ENCODE measurements at places on chromosomes 7 and 10.

- DNase-seq, result no peak
Measured at GRCh38 chr10:106557951-106558733, 606.4 kb downstream of the SORCS1 start.

DNA sequence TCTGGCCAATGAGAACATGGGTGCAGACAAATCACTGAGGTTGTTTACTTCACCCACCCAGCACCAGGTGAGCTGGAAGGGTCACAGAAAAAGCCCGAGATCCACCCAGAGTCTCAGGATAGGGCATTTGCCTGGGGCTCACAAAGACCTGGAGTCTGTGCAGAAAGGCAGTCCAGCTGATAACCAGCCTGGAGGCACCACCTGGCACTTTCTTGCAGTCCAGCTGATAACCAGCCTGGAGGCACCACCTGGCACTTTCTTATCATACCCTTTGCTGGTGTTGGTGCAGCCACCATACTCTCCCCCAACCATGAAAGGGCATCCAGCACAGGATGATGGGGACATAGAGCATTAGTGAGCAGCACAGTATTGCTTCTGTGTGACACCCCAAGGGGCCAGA is 104.1 kb downstream of the PPP1R3C start:
- DNase-seq, result no peak

GRCh38 chr10:100696477-100696901 is 48.9 kb upstream of the PAX2 start:
- DNase-seq, result no peak

- DNase-seq, result no peak
Measured at GRCh38 chr7:137976696-137977095, 25.2 kb downstream of the CREB3L2 start.

DNA sequence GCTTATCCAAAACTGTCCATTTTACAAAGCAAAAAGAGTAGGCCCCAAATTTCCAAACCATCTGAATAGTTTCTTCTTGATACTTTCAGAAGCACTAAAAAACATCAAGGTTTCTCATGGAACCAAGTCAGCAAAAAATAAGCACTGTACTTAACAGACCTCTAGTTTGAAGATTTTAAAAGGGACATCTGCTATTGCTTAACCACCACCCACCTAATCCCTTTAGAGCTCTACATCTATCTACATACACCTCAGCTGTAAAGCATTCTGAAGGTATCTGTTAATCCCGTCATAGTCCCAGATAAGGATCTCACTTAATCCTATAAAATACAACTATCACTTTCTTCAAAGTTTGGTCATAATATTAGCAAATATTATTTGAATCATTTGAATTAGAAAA is 72.3 kb downstream of the HIBADH start:
- DNase-seq, result no peak

- DNase-seq, result no peak
Measured at GRCh38 chr10:72038458-72039001, 49.8 kb downstream of the SPOCK2 start.

DNA sequence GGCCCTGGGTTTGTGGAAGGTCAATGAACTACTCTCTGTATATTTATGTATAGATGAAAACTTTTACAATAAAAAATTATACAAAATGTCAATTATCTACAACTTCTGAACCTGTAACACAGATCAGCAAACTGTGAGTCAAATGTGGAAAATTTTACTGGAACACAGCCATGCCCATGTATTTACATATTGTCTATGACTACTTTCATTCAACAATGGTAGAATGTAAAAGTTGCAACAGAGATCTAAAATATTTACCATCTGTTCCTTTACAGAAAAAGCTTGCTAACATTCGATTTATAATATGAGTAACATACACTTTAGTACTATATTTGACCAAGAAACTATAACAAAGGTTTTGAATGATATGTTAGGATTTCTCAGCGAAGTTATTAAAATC is 481.6 kb downstream of the PARD3 start:
- DNase-seq, result no peak

- peak; percentile 59 for DNase-seq
Measured at GRCh38 chr10:99612167-99612831, 7.9 kb downstream of the SLC25A28 start.

DNA sequence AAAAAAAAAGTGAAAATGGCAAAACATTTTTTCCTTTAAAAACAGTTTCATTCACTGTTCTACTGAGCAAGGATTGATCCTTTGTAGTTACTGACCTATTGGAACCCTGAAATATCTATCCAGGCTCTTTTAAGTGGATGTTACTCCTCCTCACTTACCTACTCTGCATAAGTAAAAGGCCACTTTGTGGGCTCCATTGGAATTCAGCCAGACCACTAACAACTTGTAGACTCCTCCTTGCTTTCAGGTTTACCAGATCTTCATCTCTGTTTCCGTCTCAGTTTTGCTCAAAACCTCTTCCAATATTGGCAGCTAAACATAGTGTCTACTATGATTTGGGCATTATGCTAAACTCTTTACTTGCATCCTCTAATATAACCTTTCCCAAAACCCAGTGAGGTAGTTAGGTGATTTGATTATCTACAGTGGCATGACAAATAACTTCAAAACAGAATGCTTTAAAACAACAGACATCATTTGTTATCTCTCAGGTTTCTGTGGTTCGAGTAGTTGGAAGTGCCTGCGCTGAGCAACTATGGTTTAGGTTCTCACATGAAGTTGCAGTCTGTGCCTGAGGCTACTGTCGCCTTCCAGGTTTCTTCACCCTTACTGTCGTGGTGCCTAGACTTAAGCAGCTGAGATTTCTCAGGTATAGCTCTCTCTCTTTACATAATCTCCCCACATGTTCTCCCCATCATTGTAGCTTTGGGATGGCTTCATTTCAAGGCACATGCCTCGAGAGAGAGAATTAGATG is 698.2 kb downstream of the REEP3 start:
- no peak for DNase-seq

GRCh38 chr10:31836569-31837406 is 91.8 kb downstream of the ARHGAP12 start:
- DNase-seq, result peak; percentile 0

DNA sequence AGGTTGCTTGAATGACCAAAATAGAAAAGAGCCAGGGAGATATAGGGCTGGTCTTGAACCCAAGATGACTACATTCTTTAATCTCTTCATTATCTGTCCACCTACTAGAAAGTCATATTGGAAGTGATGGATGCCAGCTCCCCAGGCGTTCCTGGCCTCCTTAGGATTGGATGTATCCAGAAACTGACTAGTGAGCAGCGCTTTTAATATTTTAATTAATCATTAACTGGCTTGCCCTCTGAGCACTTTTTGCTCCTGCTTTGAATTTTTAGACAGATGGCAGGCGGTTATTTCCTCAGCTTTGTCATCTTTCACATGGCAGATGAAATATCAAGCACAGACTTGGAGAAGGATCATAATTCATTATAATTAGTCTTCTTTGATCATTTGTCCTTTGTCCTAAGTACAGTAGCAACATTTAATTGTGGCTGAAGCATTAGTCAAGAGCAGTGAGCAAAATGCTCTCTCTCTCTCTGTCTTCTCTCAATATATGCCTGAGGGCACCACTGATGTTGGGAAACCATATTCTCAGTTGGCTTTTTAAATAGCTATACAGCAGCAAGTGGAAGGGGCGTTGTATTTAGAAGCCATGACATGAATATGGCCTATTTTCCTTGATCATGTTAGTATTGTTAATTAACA is 588.0 kb downstream of the NRG3 start:
- DNase-seq, result no peak
